Osteoblast (primary cell): ENCODE measurements at places on chromosomes 5 and 9. TPM values are rescaled to one million over a fixed set of nuclear protein-coding genes. Genes with fewer than 3 reads are reported as not detected.

GRCh38 chr5:90549729-90550275 is 8.8 kb upstream of the ADGRV1 start:
- DNase-seq, result no peak
- H3K4me1 ChIP-seq, result peaks cover 8% of the 10 kb centered on the region
- no peak overlapping the region for H3K4me3 ChIP-seq
- H3K36me3 ChIP-seq, result no peaks in the 10 kb centered on the region

- H3K4me1 ChIP-seq, result peaks cover 23% of the 10 kb centered on the region
- no peak overlapping the region for H3K4me3 ChIP-seq
- no peak for DNase-seq
- H3K27me3 ChIP-seq, result no peaks in the 10 kb centered on the region
Measured at GRCh38 chr9:134361843-134362414, 35.7 kb downstream of the RXRA start.

- no peaks in the 10 kb centered on the region for H3K36me3 ChIP-seq
- no peak for DNase-seq
- peaks cover 6% of the 10 kb centered on the region for H3K27me3 ChIP-seq
- no peaks in the 10 kb centered on the region for H3K4me1 ChIP-seq
- H3K4me3 ChIP-seq, result no peak overlapping the region
Measured at GRCh38 chr9:69797675-69798074, 22.9 kb upstream of the CFAP95 start.

- H3K36me3 ChIP-seq, result no peaks in the 10 kb centered on the region
- no peak overlapping the region for H3K27ac ChIP-seq
- no peaks in the 10 kb centered on the region for H3K4me1 ChIP-seq
- no peak for DNase-seq
- no peak overlapping the region for H3K4me3 ChIP-seq
Measured at GRCh38 chr5:8156706-8157105, 287.8 kb downstream of the MTRR start.

DNA sequence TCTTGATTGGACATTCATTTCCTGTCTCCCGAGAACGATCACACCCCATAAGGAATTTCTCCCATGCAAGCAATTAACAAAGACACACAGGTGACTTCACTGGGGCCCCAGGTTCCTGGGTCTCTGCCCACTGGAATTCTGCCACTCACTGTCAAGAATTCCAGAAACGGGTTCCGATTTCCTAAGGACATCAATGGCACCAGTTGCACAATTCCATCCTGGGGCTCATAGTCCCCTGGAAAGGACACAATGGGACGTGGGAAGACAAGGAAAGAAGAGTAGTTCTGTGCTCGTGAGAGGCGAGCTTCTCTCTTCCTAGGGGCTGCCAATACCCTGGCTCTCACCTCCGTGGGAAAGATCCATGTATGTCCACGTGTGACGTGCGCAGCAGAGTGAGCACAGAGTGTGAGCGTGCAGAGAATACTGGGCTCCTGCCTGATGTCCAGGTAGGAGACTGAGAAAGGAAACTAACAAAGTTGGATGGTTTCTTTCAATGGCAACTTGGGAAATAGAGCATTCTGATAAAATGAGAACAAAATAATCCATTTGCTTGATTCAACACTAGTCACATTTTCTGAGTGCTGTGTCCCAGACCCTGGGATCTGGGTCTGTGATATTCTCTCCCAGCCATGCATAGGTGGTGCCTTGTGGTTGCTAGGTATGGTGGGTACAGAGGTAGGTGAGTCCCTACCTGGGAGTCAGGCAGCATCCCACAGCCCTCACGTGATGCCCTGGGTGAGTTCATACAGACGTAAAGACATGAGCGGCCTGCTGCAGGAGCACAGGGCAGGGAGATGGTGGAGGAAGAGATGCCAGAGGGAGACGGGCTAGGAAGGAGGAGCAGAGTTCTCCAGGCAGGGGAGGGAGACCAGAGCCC is 159.8 kb downstream of the COL23A1 start:
- H3K27me3 ChIP-seq, result no peaks in the 10 kb centered on the region
- DNase-seq, result peak; percentile 36
- no peaks in the 10 kb centered on the region for H3K36me3 ChIP-seq
- H3K4me1 ChIP-seq, result no peaks in the 10 kb centered on the region
- H3K4me3 ChIP-seq, result no peak overlapping the region

- peaks cover 5% of the 10 kb centered on the region for H3K36me3 ChIP-seq
- H3K4me3 ChIP-seq, result peak overlapping the region; percentile 8
- H3K27ac ChIP-seq, result no peak overlapping the region
- DNase-seq, result peak; percentile 96
Measured at GRCh38 chr5:138953387-138954256, 78.5 kb upstream of the LRRTM2 start.

- peaks cover 9% of the 10 kb centered on the region for H3K4me1 ChIP-seq
- no peak overlapping the region for H3K4me3 ChIP-seq
- peaks cover 5% of the 10 kb centered on the region for H3K36me3 ChIP-seq
- no peak overlapping the region for H3K27ac ChIP-seq
Measured at GRCh38 chr9:112110094-112110776, 64.9 kb downstream of the SUSD1 start.

- no peaks in the 10 kb centered on the region for H3K36me3 ChIP-seq
- no peak overlapping the region for H3K27ac ChIP-seq
- no peak for DNase-seq
- no peaks in the 10 kb centered on the region for H3K27me3 ChIP-seq
Measured at GRCh38 chr5:90654215-90654614, 95.6 kb downstream of the ADGRV1 start.

DNA sequence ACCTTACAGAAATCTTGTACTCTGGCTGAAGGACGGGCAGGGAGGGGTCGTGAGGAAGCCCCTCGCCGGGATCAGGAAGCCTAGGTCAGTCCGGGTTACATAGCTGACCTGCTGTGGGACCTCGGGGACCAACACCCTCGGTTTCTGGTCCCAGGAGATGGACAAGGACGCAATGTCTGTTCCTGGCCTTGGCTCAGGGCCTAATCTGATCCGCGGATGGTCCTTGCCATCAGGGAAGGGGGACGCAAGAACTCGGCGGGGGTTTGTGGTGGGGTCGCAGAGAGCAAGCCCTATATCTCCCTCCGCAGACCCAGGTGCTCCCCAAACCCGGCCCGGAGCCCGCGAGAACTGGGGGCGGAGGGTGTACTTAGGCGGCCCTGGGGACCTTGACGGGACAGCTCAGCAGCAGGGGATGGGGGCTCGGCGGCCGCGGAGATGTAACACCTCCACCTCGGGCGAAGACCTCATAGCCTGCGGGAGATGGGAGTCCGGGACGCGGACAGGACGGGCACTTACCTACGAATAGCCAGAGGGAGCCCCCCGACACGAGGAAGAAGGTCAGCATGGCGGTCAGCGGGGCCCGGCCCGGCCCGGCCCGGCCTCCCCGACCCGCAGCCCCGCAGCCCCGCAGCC is 353 bp downstream of the ACSL6 start:
- no peaks in the 10 kb centered on the region for H3K4me1 ChIP-seq
- H3K27ac ChIP-seq, result no peak overlapping the region
- H3K4me3 ChIP-seq, result peak overlapping the region; percentile 64
- DNase-seq, result peak; percentile 68
- peaks cover 33% of the 10 kb centered on the region for H3K27me3 ChIP-seq

DNA sequence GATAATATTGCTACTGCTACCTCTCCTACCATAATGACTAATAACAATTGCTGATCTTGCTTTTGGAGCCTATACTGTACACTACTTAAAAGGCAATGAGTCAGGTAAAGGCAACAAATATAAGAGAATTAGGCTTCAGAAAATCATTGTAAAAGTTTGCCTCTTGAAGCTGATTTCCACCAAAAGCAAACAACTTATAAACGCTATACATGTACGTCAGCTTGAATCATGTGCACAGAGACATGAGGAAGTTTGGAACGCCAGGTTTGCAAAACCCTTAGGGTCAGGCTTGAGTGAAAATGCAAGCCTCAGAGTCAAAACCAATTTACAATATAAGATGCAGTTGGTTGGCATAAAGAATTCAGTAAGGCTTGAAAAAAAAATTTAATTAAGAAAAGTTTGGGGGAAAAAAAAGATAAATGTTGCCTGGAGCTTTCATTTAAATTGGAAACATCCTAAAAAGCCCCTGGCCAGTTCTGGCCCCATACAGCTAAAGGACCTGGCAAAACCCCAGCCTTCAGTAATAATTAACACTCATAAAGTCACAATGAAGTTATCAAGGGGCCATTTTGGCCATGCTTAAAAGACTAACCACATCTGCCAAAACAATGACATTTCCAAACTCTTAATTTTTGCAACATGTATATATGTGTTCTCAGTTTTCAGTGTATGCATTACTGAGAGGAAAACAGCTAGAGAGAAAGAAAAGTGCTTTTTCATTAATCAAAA is 181.0 kb upstream of the NFIL3 start:
- H3K27ac ChIP-seq, result no peak overlapping the region
- no peak overlapping the region for H3K4me3 ChIP-seq
- DNase-seq, result no peak
- no peaks in the 10 kb centered on the region for H3K4me1 ChIP-seq
- no peaks in the 10 kb centered on the region for H3K36me3 ChIP-seq
- peaks cover 5% of the 10 kb centered on the region for H3K27me3 ChIP-seq

- peaks cover 3% of the 10 kb centered on the region for H3K4me1 ChIP-seq
- H3K36me3 ChIP-seq, result no peaks in the 10 kb centered on the region
- H3K4me3 ChIP-seq, result no peak overlapping the region
- peaks cover 6% of the 10 kb centered on the region for H3K27me3 ChIP-seq
Measured at GRCh38 chr9:78549711-78550110, 252.8 kb downstream of the PSAT1 start.

GRCh38 chr9:81557452-81558090 is 131.8 kb downstream of the TLE1 start:
- no peaks in the 10 kb centered on the region for H3K27me3 ChIP-seq
- peaks cover 54% of the 10 kb centered on the region for H3K4me1 ChIP-seq
- no peaks in the 10 kb centered on the region for H3K36me3 ChIP-seq
- DNase-seq, result no peak

Gene IFNK
- not detected in 2 replicates for total RNA-seq

Gene CEL
- under 0.01 TPM in 1 of 2 replicates, not detected in the other for total RNA-seq

Gene PLPPR1
- not detected in 2 replicates for total RNA-seq
